ENCODE measurements at places on chromosomes 11 and 22. TPM values are rescaled to one million over a fixed set of nuclear protein-coding genes. Genes with fewer than 3 reads are reported as not detected.

DNA sequence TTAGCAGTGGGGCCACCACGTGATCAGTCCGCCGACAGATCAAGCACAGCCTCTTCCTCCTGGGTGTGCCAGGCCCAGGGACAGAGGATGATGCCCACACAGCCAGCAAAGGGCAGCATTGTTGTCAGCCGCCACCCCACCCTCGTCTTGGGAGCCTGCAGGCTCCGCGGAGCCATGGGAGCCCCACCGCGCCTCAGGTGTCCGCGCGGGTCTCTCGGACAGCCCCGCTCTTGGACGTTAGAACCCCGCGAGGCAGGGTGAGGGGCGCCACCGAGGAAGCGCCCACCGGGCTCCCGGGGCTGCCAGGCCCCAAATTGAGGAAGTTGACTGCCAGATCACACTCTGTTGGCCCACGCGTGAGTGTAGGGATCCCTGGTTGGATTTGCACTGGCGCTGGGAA, 83.9 kb upstream of the MS4A8 start:
- no peak for DNase-seq

- no peak for DNase-seq
Measured at GRCh38 chr22:47199261-47199978, 437.0 kb downstream of the TBC1D22A start.

RAPSN gene
- polyA plus RNA-seq = 0.49 TPM

DNA sequence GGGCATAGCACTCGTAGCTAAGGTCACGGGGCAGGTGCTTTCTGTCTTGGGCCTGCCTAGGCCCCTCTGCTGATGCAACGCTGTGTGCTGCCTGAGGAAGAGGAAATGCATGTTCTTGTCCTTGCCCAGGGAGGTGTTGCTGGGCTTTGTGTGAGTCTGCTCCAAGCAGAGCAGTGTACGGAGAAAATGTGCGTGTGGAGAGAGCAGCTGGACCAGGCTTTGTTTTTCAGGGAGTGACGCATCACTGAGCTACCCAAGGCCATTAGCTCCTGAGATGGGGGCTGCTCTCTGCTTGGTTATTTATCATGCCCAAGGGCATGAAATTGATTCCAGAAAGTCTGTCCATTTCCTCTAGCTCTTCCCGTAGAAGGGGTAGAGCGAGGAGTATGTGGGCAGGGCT, 82.9 kb upstream of the THY1 start:
- peak; percentile 14 for DNase-seq

DNA sequence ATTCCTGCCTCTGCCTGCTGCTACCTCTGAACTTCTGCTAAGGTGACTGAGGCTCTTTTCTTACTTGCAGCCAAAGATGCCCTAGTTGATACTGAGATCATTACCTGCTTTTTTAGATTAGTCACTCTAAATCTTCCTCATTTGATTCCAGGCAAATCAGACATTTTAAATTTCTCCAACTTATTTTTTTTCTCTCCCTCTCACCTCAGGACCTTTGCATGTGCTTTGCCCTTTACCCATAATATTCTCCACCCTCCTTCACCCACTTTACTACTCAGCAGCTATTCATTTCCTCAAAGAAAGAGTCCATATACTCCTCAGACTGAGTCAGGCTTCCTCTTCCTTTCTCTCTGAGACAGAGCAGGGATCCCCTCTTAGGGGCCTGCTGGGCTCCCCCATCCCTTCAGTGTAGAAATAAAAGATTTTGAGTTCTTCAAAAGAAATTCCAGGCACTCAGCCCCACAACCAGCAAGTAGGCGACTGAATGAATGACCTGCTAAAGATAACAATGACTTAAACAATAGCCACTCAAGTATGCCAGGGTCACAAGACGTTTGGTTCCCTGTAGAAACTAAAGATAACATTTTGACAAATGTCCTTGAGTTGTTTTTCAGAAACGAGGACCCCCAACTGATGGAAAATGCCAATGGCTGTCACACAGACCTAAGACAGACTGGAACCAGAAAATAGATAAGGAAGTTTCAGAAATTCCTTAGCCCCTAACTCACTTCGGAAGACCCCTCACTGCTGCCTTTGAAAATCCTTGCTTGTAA, 104.2 kb downstream of the MTNR1B start:
- DNase-seq = no peak

- no peak for DNase-seq
Measured at GRCh38 chr22:17087498-17088131, 2.8 kb downstream of the IL17RA start.
